ENCODE measurements at places on chromosomes 5 and 9.

DNA sequence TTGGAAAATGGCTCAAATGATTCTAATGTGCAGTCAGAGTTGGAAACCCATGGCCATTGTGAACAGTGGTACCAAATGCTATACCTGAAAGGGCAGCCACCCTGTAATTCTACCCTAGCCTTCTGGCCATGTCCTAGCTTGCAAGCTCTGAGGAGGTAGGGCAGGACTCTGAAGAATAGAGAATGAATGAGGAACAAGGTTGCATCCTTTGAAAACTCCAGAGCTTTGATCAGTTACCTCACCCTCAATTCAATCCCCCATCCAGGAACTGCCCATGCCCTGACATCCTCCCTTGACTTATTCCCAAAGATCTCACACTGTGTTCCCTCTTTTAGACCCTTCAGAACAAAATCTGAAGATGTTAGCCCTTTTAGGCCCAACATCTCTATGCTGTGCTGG is 17.8 kb upstream of the ERMP1 start:
- DNase-seq = no peak

- no peak for DNase-seq
Observed at GRCh38 chr5:128121651-128122050, 38.1 kb downstream of the SLC12A2 start.

DNA sequence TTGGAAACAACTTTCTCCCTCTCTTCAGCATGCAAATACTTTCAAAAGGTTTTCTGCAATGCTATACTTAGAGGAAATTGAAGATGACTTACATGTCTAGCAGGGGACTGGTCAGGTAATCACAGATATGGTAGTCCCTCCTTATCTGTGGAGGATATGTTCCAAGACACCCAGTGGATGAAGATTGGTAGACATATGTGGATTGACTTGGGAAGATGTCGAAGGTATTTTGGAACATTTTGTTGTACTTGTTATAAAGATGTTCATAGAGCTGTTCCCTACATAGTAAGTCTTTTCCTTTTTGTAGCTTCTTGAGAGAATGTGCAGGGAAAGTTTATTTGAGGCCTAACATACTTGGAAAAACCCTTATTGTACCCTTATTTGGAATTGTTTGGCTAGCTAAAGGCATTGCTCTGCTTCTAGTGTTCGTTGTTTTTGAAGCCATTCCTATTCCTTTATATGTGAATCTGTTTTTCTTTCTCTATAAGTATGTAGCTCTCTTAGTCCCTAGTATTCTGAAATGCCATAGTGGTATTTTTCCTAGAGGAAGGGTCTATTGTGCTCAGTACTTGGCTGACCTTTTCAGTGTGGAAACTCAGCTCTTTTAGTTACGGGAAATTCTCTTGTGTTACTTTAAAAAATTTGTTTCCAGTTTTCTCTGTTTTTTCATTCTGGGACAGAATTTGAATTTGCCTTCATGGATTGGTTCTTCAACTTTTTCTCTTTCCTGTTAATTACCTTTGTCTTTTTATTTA is 25.7 kb downstream of the GPR151 start:
- DNase-seq = no peak

- DNase-seq = no peak
Observed at GRCh38 chr9:107208121-107208520, 75.0 kb upstream of the RAD23B start.

- no peak for DNase-seq
Observed at GRCh38 chr9:14075218-14075617, 238.7 kb downstream of the NFIB start.

DNA sequence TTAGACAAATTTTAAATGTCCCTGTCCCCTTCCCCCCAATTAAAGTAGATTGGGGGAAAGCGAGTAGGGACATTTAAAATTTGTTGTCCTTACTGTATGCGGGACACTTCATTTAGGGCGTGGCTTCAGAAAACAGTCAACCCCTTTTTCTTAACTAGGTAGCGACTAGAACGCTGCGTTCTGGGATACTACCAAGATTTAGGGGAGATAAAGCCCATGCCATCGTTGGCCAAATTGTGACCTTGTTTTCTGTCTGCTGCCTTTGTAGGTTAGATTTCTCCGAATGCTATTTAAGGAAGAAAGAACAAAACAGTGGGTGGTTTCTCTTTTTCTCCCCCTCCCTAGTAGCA is 1.2 kb downstream of the CKS2 start:
- DNase-seq = no peak

DNA sequence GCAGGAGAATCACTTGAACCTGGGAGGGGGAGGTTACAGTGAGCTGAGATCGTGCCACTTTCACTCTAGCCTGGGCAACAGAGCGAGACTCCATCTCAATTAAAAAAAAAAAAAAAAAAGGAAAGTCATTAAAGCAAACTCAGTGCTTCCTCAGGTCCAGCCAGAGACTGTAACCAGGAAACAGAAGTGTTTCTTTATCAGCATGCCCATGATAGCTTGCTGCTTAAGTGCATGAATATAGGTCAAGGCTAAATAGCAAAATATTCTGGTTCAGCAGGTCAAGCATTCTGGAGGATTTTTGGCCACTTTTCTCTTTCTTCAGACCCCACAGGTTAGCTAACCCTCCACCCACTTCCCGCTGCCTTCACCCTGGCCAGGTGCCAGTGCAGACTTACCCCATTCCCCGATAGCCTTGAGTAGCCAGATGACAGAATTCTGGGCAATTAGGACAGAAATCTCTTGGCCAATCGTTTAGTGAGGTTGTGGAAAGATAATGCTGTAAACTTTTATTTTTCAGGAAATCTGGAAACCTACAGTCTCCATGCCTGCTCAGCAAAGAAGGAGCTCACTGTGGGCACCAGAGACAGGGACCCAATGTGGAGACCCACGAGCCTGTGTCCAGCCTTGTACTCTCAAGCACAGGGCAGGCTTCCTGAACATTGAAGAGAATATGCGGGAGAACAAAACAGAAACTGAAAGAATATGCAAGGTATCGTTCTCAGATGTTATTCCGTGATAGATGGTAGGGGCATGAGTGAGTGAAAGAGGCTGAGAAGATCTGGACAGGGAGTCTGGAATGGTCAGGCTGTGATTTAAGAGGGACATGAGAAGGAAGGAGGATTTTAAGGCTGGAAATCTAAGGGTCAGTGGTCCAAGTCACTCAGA is 4.2 kb upstream of the UGT3A2 start:
- DNase-seq = no peak

- no peak for DNase-seq
Observed at GRCh38 chr9:79883073-79883645, 311.4 kb downstream of the TLE4 start.

GRCh38 chr9:113979343-113980127 is 98.6 kb downstream of the AMBP start:
- DNase-seq = no peak

GRCh38 chr5:132764051-132764450 is 13.0 kb downstream of the SEPTIN8 start:
- DNase-seq = no peak

- no peak for DNase-seq
Observed at GRCh38 chr5:67335426-67335825, 138.8 kb upstream of the CD180 start.

- peak; percentile 42 for DNase-seq
Observed at GRCh38 chr5:411728-412127, 31.2 kb upstream of the EXOC3 start.

DNA sequence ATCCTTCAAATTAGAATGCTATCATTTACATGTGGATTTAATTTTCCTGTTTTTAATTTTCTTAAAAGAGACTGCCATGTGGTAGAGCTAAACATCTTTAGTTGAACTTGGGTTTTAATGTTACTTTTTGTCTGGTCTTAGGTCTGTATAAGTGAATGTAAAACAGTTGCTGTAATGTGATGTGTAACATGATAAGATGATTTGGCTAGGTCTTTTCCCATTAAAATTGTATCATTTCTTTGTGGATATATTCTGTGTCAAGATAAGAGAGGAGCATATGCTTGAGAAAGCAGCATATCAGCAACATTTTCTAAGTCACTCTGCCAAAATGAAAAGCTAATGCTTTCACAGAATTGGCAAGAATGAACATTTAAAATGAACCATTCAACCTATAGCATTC is 18.5 kb downstream of the TMEM167A start:
- DNase-seq = no peak

- DNase-seq = no peak
Observed at GRCh38 chr5:137730336-137730735, 5.6 kb downstream of the KLHL3 start.

- no peak for DNase-seq
Observed at GRCh38 chr9:98057138-98057799, 737 bp downstream of the NANS start.

GRCh38 chr5:82925061-82925411 is 152.2 kb downstream of the TMEM167A start:
- no peak for DNase-seq

GRCh38 chr5:15501091-15501791 is 1.3 kb downstream of the FBXL7 start:
- no peak for DNase-seq

- no peak for DNase-seq
Observed at GRCh38 chr5:14510156-14510734, 71.3 kb upstream of the OTULINL start.

DNA sequence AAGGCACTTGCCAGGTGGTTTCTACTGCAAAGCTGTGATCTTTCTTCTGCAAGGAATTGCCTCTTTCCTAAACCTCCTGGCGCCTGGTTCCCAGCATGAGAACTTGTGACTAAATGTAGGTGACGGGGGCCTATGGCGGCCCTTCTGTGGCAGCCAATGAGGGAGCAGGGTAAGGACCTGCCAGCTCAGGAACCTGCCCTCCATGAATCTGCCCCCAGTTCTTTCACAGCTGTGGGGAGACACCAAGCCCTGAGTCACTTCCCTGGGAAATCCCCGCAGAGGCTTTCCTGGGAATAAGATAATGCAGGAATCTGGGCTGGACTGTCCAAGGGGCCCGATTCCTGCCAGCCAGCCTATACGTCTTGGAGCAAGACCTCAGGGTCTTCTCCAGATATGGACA is 56.7 kb upstream of the CTNNA1 start:
- no peak for DNase-seq

DNA sequence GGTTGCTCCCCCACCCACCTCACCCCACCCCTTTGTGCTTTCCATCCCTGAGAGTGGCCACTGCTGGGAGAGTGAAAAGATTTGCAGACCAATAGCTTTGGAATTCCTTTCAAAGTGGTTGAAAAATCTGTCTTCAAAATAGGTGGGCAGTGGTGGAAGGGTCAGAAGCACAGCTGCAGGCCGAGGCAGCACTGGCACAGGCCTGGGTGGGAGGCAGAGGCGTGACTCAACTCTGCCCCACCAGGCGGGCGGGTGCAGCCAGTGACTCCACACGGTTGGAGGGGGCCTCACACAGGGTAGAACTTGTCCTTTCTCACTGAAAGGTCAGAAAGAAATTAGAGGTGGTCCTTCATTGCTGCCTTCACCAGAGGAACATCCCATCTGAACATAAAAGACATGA is 214.9 kb upstream of the TBCA start:
- no peak for DNase-seq

DNA sequence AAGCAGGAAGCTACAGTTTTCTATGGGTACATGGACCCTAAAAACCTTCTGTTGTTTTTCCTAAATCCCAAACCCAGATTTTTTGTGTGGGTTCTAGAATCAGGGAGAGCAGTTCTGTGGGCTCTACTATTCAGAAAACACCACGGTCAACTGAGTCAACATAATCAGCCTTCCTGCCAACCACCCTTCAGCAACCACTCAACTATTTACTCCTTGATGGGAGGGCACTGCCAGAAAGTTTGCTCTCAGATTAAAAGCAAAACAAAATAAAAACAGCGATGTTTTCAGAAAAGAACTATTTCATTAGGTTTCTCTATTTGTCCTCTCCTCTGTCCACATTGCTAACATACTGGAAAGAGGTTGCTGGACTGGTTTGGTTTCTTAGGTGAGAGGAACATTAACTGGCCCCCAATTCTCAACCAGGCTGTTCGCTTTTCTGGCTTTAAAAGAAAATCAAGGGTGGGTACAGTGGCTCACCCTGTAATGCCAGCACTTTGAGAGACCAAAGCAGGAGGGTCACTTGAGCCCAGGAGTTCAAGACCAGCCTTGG is 72.3 kb downstream of the GCNT1 start:
- no peak for DNase-seq

GRCh38 chr5:116944183-116944582 is 369.6 kb upstream of the SEMA6A start:
- no peak for DNase-seq

DNA sequence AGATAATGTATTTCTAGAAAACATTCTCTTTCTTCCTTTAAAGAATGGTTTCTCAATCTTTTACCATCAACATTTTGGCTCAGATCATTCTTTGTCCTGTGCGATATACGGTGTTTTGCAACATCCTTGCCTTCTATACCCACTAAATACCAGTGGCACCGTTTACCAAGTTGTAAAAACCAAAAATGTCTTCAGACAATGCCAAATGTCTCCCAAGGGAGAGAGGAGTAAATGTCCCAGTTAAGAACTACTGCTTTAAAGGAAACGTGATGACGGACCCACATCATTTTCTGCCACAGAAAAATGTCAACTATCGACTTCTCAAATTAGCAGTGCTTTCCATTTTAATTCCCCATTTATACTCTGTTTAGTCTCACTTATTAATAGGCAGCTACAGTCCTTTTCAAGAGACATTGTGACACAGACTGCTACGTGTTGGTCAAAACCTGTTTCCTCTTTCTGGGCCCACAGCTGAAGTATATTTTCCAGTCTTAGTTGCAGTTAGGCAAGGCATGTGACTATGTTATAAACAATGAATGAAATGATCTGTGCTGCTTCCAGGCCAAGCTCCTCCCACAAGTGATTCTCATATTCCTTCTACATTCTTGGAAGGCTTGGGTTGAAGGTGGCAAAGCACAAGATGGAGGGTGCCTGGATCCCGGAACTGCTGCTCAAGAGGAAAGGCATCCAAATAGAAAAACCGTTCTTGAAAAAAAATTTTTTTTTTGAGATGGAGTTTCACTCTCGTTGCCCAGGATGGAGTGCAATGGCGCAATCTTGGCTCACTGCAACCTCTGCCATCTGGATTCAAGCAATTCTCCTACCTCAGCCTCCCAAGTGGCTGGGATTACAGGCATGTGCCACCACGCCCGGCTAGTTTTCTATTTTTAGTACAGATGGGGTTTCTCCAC is 8.8 kb downstream of the PRXL2C start:
- DNase-seq = no peak

GRCh38 chr5:150302301-150303069 is at the start of gene ARSI:
TSS of gene ARSI (minus strand) at chr5:150302905. CDS start at chr5:150302373, 532 bp downstream.
- no peak for DNase-seq

GRCh38 chr5:96957254-96958049 is 21.6 kb downstream of the LNPEP start:
- peak; percentile 25 for DNase-seq

- no peak for DNase-seq
Observed at GRCh38 chr9:91515074-91515687, 91.5 kb upstream of the NFIL3 start.

DNA sequence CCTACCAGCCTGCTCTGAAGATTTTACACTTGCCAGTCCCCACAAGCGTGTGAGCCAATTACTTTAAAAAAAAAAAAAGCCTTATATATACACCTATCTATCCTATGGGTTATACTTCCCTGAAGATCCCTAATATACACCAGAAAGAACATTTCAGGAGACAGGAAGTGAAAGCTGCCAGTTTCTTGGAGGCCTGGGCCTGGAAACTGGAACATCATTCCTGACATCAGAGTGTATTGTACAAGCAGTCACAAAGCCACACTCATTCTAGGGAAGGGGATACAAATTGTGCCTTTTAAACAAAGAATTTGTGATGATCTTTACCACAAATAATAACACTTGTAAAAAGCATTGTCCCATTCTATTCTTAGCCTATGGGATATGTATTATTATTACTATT is 98.3 kb upstream of the FBN2 start:
- DNase-seq = no peak

GRCh38 chr5:98769210-98769958 is 4.1 kb upstream of the RGMB start:
- DNase-seq = peak; percentile 31

- no peak for DNase-seq
Observed at GRCh38 chr9:106528158-106528557, 334.8 kb upstream of the ZNF462 start.

GRCh38 chr9:95366731-95367325 is 49.3 kb upstream of the FANCC start:
- no peak for DNase-seq

Measured in stimulated activated naive CD4-positive, alpha-beta T cell treated with Interleukin-2 at 50 U/mL for 16 hours (primary cell).